ENCODE measurements at places on chromosomes 5 and 9.

DNA sequence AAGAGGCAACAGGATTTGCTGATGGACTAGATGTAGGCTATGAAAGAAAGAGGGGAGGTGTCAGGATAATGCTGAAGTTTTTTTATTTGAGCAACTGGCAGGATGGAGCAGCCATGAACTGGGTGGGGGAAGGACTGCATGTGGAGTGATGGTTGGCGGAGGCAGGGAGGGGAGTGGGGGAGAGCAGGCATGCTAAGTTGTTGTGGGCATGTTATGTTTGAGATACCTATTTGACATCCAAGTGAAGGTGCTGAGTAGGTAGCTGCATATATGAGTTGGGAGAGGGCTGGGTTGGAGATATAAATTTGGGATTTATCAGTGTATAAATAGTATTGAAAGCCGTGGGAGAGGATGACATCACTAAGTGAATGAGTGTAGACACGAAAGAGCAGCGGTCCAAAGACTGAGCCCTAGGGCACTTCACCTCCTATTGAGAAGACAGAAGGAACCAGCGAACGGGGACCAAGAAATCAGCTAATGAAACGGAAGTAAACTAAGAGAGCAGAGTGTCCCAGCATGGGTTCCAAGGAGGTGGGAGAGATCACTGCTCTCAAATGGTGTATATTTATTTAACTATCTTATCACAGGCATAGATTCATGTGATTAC is 7.4 kb downstream of the BSPRY start:
- DNase-seq: no peak

DNA sequence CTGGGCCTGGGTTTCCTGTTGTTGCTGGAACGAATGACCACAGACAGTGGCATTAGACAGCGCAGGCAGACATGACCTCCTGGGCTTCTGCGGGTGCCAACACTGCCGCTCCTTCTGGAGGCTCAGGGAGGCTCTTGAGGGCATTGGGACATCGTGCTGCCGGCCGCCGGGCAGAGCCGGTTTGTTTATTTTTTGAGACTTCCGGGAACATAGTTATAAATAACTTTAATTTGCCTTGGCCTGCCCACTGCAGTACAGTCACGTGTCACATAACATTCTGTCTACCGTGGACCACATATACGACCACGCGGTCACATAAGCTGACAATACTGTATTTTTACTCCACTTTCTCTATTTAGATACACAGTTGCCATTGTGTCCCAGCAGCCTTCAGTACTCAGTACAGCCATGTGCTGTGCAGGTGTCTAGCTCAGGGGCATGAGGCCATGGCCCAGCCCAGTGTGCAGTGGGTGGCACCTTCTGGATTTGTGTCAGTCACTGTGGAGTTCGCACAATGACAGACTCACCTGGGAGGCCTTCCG is 8.2 kb upstream of the TOR4A start:
- no peak for DNase-seq

GRCh38 chr5:140338336-140338735 is 8.1 kb downstream of the HBEGF start:
- DNase-seq: peak; percentile 57

GRCh38 chr5:150064681-150065220 is 21.6 kb downstream of the CSF1R start:
- no peak for DNase-seq

- DNase-seq: no peak
Measured at GRCh38 chr9:5893134-5893505, 2.4 kb downstream of the MLANA start.

- DNase-seq: no peak
Measured at GRCh38 chr5:160702934-160703333, 149.1 kb downstream of the ATP10B start.

- DNase-seq: no peak
Measured at GRCh38 chr5:59763541-59763940, 130.0 kb downstream of the PDE4D start.

GRCh38 chr5:176629853-176630680 is at the start of the genes EIF4E1B and SNCB:
Gene EIF4E1B, plus strand, starts transcription at chr5:176630675. Its CDS starts 12,113 bp downstream, at chr5:176642788.
Gene SNCB, minus strand, starts transcription at chr5:176630534. Its CDS starts 880 bp downstream, at chr5:176629654.
- peak; percentile 65 for DNase-seq

- peak; percentile 33 for DNase-seq
Measured at GRCh38 chr9:112203536-112203935, 28.4 kb upstream of the SUSD1 start.

GRCh38 chr9:16293610-16294009 is 576.9 kb downstream of the BNC2 start:
- DNase-seq: no peak

Data from PC-3 (cell line).